ENCODE measurements at places on chromosomes 5 and 9.

DNA sequence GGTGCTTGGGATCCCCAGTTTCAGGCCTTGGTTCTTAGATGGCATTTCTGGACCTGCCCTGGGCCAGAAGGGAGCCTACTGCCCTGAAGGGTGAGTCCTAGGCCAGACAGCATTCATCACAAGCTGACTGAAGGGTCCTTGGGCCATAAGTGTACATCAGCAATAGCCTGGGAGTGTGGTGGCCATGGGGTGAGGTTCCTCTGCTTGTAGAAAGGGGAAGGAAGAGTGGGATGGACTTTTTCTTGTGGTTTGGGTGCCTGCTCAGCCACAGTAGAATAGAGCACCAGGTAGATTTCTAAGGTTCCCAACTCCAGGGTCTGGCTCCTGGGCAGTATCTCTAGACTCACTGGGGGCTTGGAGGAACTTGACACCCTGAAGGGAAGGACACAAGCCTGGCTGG, 95.2 kb upstream of the PHF24 start:
- no peak for DNase-seq

- DNase-seq = peak; percentile 36
Measured at GRCh38 chr9:72326641-72327040, 38.4 kb downstream of the ZFAND5 start.

- DNase-seq = peak; percentile 9
Measured at GRCh38 chr9:78438211-78438610, 141.3 kb downstream of the PSAT1 start.

GRCh38 chr9:88076286-88077070, 61.8 kb downstream of the SPATA31C2 start:
- peak; percentile 95 for DNase-seq

GRCh38 chr5:139488260-139488659, 5.7 kb upstream of the STING1 start:
- no peak for DNase-seq

DNA sequence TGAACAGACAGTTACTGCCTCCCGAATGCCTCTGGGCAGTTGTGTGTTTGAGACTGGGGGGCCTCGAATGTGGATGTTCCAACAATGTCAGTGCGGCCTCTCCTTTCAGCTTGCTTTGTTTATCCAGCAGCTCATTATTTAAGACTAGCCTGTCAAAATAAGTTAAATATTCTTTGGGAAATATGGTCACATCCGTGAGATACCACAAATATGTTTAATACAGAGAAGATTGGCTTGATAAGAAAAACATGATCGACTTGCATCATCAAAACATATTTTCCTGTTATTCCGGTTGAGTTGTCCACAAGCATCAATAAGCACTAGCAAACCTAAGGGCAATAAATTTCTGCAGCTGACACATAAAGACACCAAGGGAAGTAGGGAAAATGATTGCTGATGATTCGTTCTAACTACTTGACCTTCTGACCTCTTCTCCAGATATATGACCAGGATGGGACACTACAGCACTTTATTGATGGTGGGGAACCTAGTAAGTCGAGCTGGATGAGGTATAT, 66.5 kb downstream of the PRDM6 start:
- DNase-seq = no peak

- DNase-seq = no peak
Measured at GRCh38 chr5:176621661-176622079, 8.7 kb downstream of the SNCB start.

- no peak for DNase-seq
Measured at GRCh38 chr5:61471352-61471751, 139.3 kb downstream of the ZSWIM6 start.

GRCh38 chr5:139635606-139636206, 12.4 kb upstream of the CXXC5 start:
- DNase-seq = peak; percentile 93

DNA sequence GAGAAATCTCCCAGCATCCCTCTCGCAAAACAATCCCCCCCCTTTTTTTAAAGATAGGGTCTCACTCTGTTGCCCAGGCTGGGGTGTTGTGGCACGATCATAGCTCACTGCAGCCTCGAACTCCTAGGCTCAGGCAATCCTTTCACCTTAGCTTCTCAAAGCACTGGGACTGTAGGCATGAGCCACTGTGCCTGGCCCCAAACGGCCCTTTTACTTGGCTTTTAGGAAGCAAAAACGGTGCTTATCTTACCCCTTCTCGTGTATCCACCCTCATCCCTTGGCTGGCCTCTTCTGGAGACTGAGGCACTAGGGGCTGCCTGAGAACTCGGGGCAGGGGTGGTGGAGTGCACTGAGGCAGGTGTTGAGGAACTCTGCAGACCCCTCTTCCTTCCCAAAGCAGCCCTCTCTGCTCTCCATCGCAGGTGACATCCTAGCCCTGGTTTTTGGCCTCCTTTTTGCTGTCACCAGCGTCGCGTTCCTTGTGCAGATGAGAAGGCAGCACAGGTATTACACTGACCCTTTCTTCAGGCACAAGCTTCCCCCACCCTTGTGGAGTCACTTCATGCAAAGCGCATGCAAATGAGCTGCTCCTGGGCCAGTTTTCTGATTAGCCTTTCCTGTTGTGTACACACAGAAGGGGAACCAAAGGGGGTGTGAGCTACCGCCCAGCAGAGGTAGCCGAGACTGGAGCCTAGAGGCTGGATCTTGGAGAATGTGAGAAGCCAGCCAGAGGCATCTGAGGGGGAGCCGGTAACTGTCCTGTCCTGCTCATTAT, 6.8 kb downstream of the CA9 start:
- DNase-seq = no peak

GRCh38 chr9:100637787-100638186, 59.9 kb downstream of the CAVIN4 start:
- DNase-seq = no peak

GRCh38 chr5:14946815-14947620, 75.4 kb upstream of the ANKH start:
- DNase-seq = peak; percentile 57

- DNase-seq = no peak
Measured at GRCh38 chr9:121073038-121073437, 1.7 kb upstream of the CNTRL start.

GRCh38 chr9:137299938-137300337, 2.1 kb downstream of the NRARP start:
- peak; percentile 12 for DNase-seq

DNA sequence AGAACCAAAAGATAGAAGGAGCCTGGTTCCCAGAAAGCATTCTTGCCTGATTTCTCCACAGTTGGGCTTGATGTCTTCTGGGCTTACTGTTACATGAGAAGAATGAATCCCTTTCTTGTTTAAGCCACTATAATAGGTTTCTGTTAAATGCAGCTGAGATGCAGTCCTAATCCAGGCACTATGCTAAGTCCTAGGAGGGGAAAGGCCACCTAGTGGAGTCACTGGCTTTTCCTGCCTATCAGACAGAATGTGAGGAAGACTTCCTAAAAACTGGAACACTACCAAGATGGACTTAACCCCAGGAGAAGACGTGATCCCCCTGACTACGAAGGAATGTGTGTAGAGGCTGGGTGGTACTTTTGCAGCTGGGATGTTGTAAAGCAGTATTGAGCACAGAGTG, 34.3 kb upstream of the FSD1L start:
- peak; percentile 53 for DNase-seq

DNA sequence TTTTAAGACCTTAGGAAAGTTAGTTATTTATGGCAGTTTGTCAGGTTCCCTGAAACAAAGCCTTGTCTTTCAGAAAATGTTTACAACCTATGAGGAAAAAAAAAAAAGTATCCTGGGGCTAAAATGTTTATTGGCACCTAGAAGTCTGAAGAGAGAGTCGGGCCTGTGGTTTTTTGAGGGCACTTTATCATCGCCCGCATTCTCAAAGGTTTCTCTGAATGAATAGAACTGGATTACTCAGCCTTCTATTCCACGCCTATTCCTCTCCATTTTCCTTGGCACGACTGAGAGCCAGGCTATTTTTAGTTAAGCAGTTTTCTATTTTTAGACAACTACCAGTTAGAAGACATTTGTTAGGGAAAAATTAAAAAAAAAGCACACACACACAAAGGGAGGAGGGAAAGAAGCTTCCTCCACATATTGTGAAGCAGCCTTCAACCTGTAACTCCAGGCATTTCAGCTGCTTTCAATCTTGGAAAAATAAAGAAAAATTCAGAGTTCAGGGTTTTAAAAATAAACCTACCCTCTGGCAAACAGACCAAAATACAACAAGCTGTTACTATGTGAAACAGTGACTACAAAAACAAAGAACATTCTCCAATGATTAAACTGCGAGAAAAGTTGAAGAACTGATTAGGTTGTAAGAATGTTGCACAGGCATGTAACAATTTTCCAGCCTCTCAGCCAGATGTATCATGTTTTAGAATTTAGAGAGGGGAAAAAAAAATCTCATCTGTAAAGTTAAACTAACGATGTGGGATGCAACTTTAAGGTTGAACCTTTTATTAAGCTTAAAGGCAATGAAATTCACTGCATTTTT, 97.0 kb downstream of the MEF2C start:
- peak; percentile 99 for DNase-seq

- peak; percentile 36 for DNase-seq
Measured at GRCh38 chr9:84808416-84808815, 138.9 kb downstream of the NTRK2 start.

DNA sequence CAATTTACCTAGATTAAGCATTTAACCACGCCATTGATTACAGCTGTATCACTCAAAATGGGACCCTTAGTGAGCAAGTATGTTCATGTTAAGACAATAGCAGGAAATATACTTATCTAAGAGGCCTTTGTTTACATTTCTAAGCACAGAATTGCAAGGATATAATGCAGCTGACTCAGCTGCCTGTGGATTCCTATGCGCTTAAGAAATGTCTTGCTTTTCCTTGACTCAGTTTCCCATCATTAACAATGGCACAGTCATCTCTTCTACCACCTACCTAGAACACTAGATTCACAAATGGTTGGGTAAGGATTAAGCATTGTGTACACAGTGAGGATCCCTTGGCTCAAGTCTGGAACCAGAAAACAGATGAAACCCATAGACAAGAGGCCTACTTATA, 163.8 kb downstream of the TSSK1B start:
- DNase-seq = peak; percentile 40

GRCh38 chr9:83444110-83444509, 94.1 kb downstream of the FRMD3 start:
- DNase-seq = peak; percentile 33

DNA sequence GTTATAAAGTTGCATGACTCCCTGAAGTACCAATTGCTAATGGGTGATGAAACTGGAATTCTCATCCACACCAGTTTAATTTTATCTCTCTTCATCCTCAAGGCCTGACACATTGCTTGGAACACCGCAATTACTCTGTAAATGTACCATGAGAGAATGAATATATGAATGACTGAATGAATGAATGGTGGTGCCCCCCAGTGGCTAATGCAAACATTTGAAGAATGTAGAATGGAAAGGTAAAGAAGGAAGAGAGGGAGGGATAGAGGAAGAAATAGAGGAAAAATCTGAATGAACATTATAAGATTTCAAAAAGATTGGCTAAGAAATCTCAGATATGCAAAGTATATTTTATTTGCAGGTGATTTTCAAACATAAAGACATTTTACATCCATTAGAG, 13.1 kb downstream of the PAPPA start:
- no peak for DNase-seq

DNA sequence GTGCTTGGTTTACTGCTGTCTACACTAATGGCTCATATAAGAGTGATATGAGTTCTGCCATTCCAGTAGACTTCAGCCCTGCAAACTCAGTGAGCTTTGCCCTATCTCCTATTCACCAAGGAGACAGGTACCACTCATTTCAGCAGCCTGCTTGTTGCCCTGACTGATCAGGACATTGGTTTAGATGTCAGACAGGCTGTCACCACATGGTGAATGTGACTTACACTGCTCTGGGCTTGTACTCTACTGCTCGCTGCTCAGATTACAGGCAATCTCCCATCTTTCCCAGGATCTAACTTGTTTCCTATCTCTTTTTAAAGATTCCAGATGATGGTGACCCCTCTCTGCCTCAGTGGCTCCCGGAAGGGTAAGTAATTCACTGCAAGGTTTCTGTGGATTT, 123.3 kb upstream of the RUSC2 start:
- no peak for DNase-seq

- DNase-seq = peak; percentile 83
Measured at GRCh38 chr9:129333617-129334104, 155.6 kb upstream of the IER5L start.

GRCh38 chr9:136089697-136090045, 5.4 kb downstream of the NACC2 start:
- peak; percentile 49 for DNase-seq

DNA sequence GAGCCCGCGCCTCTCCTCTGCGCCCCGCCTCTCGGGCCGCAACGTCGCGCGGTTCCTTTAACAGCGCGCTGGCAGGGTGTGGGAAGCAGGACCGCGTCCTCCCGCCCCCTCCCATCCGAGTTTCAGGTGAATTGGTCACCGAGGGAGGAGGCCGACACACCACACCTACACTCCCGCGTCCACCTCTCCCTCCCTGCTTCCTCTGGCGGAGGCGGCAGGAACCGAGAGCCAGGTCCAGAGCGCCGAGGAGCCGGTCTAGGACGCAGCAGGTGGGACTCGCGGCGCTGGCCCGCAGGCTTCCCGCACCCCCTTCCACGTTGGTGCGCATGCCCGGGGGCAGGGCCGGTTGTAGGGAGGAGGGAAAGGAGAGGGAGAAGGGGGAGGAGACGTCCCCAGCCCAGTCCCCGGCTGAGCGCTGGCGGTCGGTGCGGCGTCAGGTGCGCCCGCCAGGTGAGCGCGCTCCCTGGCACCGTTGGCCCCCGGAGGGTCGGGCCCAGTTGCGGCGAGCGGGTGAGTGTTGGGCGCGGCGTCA, at the start of gene OCLN:
Gene OCLN (plus strand): TSS at position 400 of the 532 bp plus-strand sequence. CDS start 11,455 bp downstream, outside the sequence.
- DNase-seq = peak; percentile 32

DNA sequence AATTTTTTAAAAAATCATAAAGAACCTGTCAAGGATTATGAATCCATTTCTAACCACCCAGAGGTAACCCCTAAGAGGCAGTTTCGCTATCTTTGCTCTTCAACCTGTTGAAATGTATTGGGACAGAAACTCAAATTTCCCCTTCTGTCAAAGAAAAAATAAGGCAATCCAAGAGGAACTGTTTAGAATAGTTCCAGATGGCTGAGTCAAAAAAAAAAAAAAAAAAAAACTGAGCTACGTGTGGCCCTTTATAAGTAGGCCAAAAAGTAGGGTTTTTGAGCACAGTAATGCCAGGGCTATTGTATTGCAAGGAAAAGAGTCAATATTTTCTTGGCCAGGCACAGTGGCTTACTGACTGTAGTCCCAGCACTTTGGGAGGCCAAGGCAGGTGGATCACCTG, 94.9 kb downstream of the RAD23B start:
- no peak for DNase-seq
